ENCODE measurements at places on chromosomes 11 and 22.

DNA sequence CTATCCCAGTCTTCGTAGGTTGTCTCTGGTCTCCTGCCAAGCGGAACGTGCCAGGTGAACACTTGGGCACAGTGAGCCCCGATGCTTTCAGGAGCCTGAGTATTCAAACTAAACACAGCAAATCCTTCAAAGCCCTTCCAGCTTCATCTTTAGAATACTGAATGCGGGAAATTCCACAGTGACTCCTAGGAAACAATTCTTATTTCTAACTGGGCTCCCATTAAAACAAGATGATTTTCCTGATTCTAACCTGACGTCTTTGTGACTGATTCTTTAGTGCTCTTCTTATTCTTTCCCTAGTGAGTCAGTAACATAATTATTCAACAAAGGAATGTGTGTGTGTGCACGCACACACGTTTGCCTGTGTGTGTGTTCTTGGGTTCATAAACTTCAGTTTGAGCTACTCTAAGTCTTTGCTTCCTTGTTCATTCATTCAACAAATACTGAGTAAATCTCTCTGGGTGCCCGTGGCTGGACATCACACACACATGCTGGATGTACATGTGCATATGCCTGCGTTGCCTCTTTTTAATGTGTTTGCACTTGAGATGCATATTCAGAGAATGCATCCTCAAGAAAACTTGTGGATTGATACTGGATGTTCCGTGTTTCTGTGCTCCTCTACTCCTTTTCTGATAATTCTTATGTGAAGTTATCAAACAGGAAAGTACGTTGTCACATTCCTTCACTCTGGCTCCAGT is 134.5 kb downstream of the WNT7B start:
- DNase-seq = no peak

DNA sequence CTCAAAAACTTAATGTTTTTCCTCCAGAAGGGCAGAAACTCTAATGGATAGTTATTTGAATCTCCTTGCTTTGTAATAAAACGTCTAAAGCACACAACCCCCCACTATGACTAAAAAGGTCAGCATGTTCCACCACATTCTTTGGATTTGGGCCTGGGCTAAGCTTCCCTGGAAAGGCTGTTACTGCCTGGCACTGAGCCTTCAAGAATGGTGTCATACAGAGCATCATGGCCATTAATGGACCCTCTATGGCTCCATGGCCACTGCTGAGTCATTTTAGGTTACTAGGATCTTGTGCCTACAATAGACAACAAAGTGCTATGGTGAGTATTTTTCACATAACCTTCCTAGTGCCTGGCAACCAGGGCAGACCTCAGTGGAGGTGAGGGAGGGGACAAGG is 242.6 kb upstream of the FAT3 start:
- DNase-seq = no peak

GRCh38 chr11:1734641-1735081 is 15.7 kb downstream of the IFITM10 start:
- no peak for DNase-seq

- DNase-seq = no peak
These were observed 11.9 kb downstream of the MS4A8 start for GRCh38 chr11:60711276-60711675.

DNA sequence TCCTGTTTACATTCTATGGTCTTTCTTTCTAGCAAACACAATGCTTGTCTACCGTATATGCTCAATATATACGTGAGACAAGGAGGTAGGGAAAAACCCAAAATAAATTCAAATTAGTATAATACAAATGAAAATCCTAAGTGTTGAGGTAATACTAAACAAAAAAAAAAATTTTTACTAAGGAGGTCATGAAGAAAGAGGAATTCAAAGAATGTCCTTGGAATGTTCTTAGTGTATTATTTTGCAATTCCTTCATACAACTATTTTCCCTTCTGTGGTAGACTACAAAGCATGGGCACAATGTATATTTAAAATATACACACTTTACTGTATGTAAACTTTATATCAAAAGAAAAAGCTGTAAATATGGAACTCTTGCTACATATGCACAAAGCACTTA is 36.4 kb downstream of the PIK3C2A start:
- DNase-seq = no peak

GRCh38 chr22:49968313-49968830 is 7.8 kb downstream of the PIM3 start:
- DNase-seq = no peak
